ENCODE measurements at places on chromosomes 13 and 19.

GRCh38 chr19:31641591-31641990 lies 292.4 kb upstream of the TSHZ3 start:
- DNase-seq, result no peak

GRCh38 chr19:16445238-16446107 lies 26.3 kb downstream of the EPS15L1 start:
- DNase-seq, result no peak

DNA sequence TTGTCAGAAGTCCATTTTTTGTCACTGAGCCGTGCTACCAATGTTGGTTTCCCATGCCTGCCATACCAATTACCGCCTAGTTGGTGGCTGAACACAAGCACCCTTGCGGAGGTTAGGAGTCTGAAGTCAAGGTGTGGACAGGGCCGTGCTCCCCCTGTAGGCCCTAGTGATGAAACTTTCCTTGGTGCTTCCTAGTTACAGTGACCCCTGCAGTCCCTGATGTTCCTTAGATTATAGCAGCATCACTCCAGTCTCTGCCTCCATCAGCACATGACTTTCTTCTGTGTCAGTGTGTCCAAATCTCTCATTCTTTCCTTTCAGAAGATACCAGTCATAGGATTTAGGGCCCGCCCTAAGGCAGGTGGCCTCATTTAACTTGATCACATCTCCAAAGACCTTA lies 99.0 kb downstream of the MYO16 start:
- peak; percentile 90 for DNase-seq

DNA sequence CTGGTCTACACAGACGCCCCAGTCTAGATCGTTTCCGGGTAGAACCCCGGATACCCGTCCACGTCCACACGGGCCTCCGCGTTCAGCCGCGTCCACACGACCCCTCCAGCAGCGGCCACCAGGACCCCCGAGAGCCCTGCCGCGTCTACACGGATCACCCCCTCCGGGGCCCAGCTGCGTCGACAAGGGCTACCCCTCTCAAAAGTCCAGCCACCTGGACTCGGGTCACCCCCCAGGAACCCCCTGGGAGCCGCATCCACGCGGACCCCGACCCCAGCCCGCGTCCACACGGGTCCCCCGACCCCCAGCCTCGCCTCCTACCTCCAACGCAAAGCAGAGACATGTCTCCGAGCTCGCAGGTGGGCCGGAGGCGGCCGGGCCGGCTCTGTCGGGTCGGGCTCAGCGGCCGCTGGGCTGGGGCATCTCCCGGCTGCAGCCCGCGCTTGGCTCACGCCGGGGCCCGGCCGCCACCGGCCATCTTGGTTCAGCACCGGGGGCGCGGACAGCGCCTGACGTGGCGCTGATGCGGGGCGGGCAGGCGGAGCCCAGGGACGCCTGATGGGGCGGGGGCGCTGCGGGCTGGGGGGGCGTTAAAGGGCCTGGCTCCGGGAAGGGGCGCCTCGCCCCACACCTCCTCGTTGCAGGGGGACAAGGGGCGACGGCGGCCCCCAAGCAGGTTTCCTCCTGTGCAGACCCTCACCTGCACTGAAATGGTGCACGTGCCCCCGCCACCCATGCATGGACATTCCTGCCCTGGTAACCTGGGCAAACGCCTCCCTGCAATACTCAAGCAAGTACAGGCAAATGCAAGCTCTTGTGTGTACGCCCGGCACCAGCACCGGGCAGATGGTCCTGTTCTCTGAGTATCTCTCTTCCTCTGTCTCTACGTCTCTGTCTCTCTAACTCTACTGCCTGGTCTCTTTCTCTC lies at the start of gene UNC13A:
Gene UNC13A, minus strand, starts transcription at position 498 of the 928 bp plus-strand sequence. Its CDS starts 155 bp downstream, at position 343.
- DNase-seq, result peak; percentile 97

GRCh38 chr13:24615114-24615513 lies 65.1 kb upstream of the ATP12A start:
- no peak for DNase-seq

- no peak for DNase-seq
These were observed 101.7 kb upstream of the SERP2 start for GRCh38 chr13:44271915-44272341.

DNA sequence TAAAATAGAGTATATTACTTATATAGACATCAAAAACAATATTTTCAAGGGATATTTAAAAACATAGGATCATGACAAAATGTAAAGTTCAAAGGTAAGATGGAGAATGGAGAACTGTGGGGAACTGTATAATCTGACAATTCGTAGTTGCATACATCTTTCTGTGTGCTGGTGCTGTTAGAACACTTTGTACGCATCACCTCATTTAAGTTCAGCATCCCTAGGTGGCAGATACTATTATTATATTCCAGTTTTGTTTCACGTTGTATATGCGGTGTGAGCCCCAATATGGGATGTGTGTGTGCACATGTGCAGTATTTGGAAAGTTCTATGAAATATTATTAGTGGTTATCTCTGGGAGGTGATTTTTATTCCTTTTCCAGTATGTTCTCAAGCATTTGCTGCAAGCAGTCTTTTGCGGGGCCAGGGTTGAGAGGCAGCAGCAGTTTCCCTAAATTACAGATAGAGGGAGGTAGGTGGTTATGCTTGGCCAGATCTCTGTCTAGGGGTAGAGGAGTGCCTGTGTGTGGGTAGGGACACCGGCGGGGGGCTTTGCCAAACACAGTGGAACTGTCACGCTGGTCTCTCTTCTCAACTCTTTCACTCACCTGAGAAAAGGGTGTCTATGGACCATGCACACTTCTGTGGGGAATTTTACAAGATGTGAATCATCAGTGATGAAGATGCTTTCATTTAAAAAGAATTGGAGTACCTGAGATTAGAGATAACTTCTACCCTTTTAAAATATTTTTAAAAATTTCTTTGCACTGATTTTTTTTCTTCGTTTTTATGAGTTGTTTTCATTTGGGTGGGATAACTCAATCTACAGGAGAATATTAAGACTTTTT lies 55.6 kb upstream of the ALOX5AP start:
- peak; percentile 77 for DNase-seq

- DNase-seq, result no peak
These were observed 16.7 kb upstream of the EPOR start for GRCh38 chr19:11400798-11401197.

- DNase-seq, result no peak
These were observed 214.1 kb downstream of the COL4A1 start for GRCh38 chr13:110092831-110093247.

DNA sequence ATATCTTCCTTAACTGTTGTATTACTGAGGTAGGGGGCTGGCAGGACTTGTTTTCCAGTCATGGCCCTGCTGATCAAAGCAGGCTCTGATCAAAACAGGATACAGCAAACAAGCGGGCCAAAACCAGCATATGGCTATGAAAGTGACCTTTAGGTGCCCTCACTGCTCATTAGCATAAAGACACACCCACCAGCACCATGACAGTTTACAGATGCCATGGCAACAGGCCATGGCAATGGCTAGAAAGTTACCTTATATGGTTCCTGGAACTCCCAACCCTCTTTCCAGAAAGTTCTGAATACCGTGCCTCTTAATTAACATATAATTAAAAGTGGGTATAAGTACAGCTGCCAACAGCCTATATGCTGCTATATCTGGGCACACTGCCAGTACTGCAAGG lies 551.4 kb upstream of the SGCG start:
- no peak for DNase-seq

DNA sequence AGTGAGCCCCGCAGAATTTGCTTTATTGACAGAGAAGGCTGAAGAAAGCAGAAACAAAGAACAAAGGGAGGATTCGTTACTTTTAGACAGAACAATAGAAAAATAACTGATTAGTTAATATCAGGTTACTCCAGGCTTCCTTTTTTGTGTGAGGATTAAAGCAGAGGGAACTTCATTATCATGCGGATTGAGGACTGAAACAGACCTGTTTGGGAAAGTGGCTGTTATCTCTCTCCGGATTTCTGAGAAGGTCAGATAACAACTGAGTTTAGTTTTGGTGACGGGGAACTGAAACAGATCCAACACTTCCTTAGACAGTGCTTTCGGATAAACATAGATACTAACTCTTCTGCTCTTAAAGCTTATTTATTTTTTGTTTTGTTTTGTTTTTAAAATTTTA lies 246.4 kb upstream of the ZNF507 start:
- no peak for DNase-seq

GRCh38 chr13:102915393-102915930 lies 69.6 kb downstream of the ERCC5 start:
- no peak for DNase-seq

GRCh38 chr19:3785451-3785937 lies 687 bp downstream of the MATK start:
- peak; percentile 59 for DNase-seq

DNA sequence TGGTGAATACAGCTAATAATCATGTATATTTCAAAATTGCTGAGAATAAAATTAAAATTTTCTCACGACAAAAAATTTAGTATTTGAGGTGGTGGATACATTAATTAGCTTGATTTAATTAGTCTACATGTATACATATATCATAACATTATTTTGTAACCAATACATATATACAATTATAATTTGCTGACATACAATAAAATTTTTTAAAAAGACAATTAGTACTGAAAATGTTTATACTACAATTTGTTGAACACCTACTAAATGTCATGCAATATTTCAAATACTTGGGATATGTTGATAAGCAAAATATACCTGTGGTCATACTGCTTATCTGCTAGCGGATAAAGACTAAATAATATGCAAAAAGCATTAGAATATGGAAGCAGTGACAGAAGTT lies 586.5 kb downstream of the SLITRK6 start:
- DNase-seq, result no peak

DNA sequence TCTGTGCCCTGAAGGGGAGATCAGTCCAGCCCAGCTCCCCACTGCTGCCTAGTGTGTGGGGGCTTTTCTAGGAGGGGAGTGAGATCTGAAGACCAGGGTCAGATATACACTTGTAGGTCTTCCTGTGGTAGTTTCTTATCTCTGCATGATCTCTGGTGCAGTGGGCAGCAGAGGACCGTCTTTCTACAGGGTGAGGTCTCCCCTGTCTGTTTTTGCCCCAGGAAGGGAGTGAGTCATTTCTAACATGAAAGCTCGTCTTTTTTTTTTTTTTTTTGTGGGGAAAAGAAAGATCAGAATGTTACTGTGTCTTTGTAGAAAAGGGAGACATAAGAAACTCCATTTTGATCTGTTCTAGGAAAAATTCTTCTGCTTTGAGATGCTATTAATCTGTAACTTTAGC lies 8.8 kb upstream of the ZNF808 start:
- no peak for DNase-seq
